ENCODE measurements at places on chromosomes 5 and 9.

DNA sequence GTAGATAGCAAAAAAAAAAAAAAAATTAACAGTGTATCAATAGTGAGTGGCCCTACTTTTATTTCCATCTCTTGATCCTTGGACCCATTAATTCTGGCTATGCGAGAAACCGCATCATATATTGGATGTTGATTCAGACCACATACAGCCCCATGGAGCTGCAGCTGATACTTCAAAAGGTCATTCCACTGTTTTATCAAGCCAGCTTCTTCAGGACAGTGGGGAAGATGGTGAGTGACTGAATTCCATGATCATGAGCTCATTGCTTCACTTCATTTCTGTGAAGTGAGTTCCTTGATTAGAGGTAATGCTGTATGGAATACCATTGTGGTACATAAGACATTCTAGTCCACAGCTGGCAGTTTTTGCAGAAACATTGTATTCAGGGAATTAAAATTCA, 222.9 kb upstream of the MEF2C start:
- DNase-seq, result no peak

- DNase-seq, result no peak
Observed at GRCh38 chr9:87708986-87709728, 16.8 kb upstream of the CTSL start.

DNA sequence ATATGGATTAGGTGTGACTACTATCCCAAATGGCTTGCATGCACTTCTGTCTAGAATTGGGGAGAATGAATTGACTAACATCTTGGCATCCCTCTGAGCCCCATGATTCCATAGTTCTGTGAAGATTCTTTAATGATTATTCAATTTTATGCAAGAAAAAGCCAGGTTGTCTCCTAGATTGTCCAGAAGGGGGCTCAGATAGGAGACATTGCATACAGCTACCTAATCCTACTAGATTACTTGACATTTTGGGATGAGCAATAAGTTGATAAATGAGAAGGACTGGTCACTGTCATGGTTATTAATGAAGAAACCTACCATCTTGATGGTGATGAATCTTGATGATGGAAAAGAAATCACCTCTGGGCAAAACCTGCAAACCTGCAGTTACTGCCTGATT, 117.0 kb downstream of the CARTPT start:
- DNase-seq, result peak; percentile 4

DNA sequence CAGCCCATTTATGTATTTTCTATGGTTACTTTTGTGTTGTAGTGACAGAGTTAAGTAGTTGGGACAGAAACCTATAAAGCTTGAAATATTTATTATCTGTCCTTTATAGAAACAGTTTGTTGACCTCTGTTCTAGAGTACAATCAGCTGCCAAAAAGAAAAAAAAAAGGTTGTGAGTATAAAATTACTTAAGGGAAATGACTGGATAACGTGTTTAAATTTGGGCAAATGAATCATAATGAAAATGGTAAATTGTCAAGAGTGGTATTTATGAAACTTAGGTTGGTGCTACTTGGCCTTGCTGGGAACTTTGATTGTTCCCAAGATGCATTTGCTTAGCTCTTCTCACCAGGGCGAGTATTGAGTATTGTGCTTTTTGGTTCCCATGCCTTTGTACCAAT, 70.2 kb upstream of the IL6ST start:
- no peak for DNase-seq

- no peak for DNase-seq
Observed at GRCh38 chr5:91223886-91224285, 159.2 kb downstream of the ARRDC3 start.

DNA sequence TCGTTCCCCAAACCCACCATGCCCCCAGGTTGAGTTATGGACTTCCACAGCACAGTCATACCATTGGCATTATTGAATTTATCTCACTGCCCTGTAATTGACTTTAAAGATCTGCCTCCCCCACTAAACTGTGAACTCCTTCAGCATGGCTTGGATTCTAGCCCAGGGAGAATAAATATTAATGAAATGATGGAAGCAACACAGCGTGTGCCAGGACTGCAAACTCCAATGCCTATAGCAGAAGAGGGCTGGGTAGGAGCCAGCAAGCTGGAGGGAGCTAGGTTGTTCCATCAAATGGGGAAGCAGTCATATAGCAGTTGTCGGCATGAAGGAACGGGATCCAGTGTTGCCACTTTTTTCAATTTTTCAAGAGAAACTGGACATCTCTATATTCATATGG, 69.0 kb upstream of the MSX2 start:
- no peak for DNase-seq

DNA sequence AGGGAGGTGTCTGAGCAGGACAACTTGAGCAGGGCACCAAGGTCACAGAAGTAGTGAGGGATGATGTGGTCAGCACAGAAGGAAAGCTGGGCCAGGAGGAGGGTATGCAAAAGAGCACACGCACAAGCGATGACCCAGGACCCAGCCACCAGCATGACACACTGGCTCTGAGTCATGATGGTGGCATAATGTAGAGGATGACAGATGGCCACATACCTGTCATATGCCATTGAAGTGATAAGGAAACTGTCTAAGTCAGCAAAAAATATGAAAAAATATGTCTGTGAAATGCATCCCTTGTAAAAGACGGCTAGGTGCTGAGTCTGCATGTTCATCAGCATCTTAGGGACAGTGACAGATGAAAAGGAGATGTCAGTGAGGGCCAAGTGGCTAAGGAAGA, 380 bp downstream of the OR1J1 start:
- DNase-seq, result no peak

- no peak for DNase-seq
Observed at GRCh38 chr9:91930475-91930874, 19.6 kb downstream of the ROR2 start.

DNA sequence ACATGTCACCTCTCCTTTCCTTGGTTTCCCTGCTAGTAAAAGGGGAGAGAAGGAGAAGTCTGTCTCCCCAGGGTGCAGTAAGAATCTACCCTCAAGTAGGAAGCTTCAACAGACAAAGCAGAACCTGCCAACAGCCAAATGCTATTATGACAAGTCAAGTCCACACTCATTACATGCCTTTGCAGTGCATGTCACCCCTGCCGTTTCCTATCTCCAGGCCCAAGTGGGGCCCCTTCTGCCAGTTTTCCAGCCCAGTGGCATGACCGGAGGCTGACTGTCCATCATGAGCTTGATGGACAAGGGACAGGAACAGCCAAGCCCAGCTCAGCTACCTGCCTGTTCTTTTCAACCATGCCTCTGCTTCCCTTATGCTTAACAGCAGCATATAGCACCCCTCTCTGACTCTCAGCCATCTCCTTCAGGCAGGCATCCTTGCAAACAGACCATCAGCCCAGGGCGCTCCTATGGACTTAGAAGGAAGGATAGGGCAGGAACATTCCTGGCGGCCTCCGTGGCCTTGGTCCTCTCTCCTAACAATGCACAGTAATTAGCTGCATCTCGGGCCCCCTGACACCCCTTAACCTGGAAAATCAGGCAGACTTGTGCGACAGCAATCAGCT, 107.2 kb upstream of the RAD23B start:
- no peak for DNase-seq

DNA sequence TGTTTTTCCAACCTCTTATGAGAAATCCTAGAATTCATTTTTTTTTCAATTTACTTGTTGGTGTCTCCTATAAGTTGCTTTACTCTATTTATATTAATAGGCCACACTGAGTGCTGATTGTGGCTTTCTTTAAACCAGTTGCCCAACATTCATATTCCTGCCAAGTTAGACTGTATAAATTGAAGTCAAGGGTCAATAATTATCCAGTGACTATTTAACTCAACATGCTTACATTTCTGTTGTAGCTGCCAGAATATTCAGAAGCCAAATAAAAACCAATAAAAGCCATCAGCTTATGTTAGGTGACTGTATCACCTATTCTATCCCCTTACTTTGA, 169.0 kb downstream of the PTPRD start:
- no peak for DNase-seq

- no peak for DNase-seq
Observed at GRCh38 chr5:61631438-61631941, 299.4 kb downstream of the ZSWIM6 start.

All from NAMALWA (cell line).